ENCODE measurements at places on chromosomes 6 and 20.

- no peak for DNase-seq
Observed at GRCh38 chr6:11462742-11463397, 74.7 kb upstream of the TMEM170B start.

GRCh38 chr20:36854348-36855240, 21.3 kb upstream of the TLDC2 start:
- DNase-seq, result no peak

- DNase-seq, result no peak
Observed at GRCh38 chr20:23126281-23127061, 40.3 kb upstream of the CD93 start.

GRCh38 chr20:48823476-48823875, 4.3 kb downstream of the PREX1 start:
- DNase-seq, result no peak

DNA sequence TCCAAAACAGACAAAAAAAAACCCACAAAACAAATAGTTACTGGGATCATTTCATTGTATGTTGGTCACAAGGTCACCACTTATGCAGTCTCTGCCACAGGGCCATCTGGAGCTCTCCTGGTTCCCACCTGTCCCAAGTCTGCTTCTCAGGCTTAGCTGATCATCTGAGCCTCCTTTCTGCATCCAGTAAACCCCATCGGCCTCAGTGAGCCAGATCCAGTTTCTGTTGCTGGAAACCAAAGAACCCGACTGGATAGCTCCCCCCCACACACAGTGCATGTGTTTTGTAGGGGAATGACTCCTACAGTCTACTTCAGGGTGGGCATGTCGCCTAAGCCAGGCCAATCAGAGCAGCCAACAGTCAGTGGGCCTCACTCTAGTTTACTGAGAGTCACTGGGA, 233.3 kb downstream of the PREX1 start:
- no peak for DNase-seq

GRCh38 chr6:1987640-1988039, 257.8 kb downstream of the GMDS start:
- DNase-seq, result no peak

GRCh38 chr6:169921853-169922824, 170.7 kb downstream of the ERMARD start:
- DNase-seq, result no peak

- no peak for DNase-seq
Observed at GRCh38 chr20:60246751-60247150, 288.5 kb downstream of the CDH26 start.

GRCh38 chr6:112017169-112017568, 36.7 kb upstream of the CCN6 start:
- no peak for DNase-seq

GRCh38 chr6:27295301-27296079, 16.6 kb downstream of the POM121L2 start:
- DNase-seq, result no peak

- DNase-seq, result no peak
Observed at GRCh38 chr6:36292170-36292569, 22.3 kb downstream of the PNPLA1 start.

DNA sequence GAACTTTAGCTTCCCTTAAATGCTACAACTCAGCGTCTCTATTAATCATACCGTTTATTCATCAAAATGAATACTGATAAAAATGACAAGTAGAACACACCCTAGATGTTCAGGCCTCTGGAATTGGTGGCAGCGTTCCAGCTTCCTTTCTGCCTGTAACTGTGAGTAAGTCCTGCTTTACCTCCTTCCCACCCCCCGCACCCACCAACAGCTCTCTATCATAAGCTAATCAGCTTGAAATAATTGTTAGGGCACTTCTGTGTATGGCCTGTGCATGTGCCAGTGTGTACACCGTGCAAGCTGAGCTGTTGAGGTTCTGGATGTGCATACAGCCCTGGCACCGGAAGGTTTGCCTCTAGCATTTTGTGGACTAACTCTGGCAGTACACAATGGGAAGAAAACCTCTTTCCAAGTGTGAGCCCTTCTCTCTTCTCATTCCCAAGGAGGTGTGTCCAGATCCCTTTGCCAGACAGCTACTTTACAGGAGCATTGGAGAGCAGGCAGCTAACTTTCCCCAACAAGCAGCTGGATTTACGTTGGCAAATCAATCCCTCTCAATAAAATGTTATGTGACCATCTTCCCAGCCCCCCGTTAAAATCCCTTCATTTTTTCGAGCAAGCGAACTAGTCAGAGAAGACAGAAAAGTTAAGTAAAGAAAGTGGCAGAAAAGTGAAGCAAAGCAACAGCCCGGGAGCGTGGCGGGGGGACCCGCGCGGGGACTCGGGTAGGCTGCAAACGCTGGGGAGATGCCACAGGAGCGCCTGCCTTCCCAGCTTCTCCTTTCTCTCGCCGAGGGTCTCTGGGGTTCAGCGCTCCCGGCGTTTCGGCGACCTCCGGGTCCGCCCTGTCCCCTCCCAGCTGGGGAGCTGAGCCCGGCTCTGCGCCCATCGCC, 803 bp upstream of the ADGRG6 start:
- no peak for DNase-seq

All from NCI-H2107 (cell line).